ENCODE measurements at places on chromosomes 3 and 15.

DNA sequence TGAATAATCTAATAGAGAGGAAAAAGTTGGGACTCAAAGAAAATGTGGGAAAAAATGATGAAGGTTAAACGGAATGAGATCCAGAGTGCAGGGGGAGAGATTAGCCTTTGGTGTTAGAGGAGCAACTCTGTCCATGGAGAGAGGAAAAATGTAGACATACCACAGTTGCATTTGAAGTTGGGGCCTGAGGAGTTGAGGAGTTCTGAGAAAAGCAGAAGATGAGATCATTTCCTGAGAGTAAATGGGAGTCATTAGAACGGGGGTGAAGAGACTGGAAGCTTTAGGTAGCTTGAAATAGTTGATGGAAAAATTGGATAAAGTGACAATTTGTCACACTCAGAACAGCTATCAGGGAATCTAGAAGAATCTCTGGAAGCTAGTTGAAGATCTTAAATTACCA, 7.3 kb downstream of the CCR5AS start:
- no peak for DNase-seq

- DNase-seq: no peak
Observed at GRCh38 chr15:84919106-84919667, 34.7 kb downstream of the SLC28A1 start.

GRCh38 chr3:175386630-175387029, 527.5 kb downstream of the NAALADL2 start:
- DNase-seq: no peak

DNA sequence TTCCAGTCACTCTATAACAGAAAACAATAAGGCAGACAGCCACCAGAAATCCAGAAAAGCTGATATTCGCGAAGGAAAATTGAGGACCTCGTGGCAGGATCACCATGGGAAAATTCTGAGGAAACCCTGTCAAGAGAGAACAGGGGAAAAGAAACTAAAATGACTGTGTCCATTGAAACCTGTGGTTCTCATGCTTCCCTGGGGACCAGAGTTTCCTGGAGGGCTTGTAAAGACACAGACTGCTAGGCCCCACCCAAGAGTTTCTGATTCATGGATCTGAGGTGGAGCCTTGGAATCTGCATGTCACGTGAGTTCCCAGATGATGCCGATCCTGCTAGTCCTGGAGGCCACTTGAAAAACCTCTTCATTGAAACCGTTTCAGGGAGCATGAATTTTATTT, 420.5 kb downstream of the EPHB1 start:
- DNase-seq: no peak

GRCh38 chr3:187997490-187997889, 156.5 kb upstream of the LPP start:
- DNase-seq: no peak

GRCh38 chr15:39684233-39684632, 98.4 kb downstream of the FSIP1 start:
- no peak for DNase-seq

DNA sequence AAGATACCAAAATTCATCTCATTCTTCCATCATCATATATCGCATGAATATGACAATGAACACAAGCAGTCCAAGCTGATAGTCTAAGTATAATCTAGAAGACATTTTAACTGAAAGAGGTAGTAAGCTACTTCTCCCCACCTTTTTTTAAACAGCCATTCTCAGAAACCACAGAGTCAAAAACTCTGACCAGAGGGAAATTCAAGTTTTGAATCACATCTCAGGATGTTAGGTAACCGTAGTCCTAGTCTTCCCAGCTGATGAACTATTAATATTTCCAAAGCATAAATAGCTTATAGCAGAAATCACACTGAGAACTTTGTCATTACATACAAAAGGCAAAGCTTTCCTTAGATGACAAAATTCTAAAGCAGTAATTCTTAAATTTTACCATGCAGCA, 25.8 kb downstream of the NPTN start:
- DNase-seq: no peak

- no peak for DNase-seq
Observed at GRCh38 chr15:101718896-101719295, 5.4 kb downstream of the TARS3 start.

DNA sequence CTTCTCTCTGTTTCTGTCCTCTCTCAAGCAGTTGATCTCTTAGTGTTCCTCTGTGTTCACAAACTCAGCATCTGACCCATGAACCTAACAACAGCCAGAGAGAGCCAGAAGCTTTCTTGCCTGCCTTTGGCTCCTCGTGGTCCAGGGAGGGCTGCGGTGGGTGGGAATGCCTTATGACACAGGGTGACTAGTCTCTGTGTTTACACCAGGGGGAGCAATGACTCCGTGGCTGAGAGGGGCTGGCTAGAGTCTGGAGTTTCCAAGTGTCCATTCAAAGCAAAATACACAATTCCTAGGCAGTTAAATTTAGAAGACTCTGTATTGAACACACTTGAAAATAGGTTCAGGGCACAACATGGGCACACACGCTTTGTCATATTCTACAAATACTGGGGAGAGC, 370.0 kb upstream of the FRG2C start:
- DNase-seq: no peak

DNA sequence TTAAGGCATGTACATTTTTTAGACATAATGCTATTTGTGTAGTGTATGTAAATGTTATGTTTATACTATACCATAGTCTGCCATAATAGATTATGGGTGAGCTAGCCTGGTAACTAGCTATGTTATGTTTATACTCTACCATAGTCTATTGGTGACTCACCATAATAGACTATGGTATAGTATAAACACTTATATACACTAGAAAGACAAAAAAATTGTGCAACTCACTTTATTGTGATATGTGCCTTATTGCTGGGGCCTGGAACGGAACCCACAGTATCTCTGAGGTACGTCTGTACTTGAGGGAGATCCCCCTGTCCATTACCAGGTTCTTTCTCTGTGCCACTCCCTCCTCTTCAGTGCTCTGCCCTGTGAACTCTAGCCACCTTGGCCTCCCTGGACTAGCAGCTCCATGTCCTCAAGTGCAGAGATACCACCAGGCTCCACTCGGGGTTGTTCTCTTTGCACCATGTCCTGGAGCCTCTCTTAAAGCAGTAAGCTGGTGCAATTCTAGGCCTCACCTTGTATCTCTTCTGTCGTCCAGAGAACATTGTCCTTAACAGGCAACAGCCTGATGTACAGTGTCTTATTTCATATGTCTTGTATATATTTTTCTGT, 60.8 kb upstream of the PXYLP1 start:
- DNase-seq: no peak

DNA sequence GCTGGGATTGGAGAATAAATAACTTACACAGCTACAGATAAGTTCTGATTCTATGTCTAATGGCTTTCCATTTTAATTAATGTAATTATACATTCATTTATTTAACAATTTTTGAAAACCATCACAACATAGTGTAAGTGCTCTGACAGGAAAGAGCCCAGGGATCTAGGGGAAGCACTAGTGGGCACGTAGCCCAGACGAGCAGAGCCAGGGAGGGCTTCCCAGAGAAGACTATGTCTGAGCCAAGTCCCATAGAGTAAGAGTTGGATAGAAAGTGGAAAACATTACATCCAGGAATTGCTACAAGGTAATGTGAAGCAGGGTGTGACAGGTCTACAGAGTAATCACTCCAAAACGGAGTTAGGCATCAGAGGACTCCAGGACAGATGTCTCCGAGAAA, 2.9 kb upstream of the HGD start:
- DNase-seq: no peak

DNA sequence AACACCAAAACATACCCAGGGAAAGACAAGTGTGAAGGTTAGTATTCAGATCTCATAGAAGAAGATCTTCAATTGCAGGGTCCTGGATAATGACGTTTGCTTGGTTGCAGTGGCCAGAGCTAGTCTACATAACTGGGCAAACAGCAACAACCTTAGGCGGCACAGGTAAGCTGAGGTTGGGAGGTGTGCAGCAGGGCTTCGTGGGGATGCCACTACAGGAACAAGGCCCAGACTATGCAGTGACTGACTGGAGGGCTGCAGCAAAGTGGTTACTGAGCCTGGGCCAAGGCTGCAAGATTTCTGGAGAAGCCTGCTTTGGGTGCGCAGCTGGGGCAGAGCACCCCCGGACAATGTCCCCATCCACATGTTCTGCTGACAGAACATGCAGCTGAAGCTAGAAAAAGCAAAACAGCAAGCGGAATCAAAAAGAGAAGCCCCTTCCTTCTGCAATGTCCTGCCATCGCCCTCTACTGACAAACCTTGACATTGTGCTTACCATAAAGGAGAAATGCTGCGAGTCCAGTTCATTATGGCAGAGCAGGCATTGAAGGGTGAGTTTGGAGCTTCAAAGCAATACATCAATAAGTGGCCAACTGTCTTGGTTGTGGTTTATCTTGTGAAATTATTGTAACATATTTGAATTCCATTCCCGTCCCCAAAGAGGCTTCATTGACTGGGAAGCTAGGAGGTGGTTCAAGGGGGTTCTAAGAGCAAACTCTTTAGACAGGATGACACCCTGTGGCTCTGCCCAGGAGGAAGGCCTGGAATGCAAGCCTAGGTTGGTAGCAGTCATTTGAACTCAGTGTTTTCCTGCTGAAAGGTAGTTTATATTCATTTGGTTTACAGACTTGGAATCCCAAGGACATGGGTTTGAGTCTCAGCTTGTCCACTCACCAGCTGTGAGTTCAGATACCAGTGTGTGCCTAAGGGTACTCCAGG, 217.0 kb downstream of the PDCD6IP start:
- no peak for DNase-seq

DNA sequence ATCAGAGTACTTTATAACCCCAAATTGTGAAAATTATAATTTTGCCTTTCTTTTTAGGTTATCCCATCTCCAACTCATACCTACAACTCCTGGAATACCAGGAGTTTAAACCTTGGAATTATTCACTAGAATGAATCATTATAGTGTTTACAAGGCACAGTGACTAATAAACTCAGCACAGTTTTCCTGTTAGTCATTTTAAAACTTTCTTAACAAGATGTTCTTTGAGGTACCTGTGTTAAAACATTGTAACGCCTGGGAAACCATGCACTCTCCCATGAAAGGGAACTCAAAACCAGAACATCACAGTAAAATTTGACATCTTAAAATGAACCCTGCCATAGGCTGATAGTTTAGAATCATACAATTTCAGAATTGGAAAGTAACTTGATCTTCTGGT, 132.4 kb upstream of the OSTN start:
- no peak for DNase-seq

GRCh38 chr3:13879946-13880810, at the start of gene WNT7A:
Gene WNT7A, minus strand, starts transcription at chr3:13880071. Its CDS starts 255 bp downstream, at chr3:13879816.
- peak; percentile 55 for DNase-seq

GRCh38 chr3:30324587-30324986, 281.8 kb upstream of the TGFBR2 start:
- no peak for DNase-seq

DNA sequence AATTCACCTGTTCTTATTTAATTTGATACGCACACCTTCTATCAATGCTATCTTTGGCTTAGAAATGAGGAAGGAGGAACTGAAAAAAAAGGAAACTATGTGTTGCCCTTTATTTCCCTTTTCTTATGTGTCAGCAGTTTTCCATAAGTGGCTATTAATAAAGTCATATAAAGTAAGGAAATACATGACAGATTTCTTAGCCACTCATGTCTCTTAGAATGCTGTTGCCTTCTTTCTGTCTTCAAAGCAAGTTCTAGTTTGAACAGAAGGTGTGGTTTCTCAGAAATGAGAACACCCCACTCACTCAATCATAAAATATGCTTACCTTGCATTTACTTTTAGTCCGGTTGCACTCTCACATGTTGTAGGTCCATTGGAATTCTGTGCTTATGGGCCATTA, 640.5 kb upstream of the GRM7 start:
- no peak for DNase-seq

- DNase-seq: no peak
Observed at GRCh38 chr3:148173851-148174250, 523.9 kb upstream of the AGTR1 start.

- DNase-seq: no peak
Observed at GRCh38 chr3:87200060-87200647, 27.0 kb upstream of the CHMP2B start.

- DNase-seq: no peak
Observed at GRCh38 chr3:188772886-188773285, 398.9 kb upstream of the TPRG1 start.

DNA sequence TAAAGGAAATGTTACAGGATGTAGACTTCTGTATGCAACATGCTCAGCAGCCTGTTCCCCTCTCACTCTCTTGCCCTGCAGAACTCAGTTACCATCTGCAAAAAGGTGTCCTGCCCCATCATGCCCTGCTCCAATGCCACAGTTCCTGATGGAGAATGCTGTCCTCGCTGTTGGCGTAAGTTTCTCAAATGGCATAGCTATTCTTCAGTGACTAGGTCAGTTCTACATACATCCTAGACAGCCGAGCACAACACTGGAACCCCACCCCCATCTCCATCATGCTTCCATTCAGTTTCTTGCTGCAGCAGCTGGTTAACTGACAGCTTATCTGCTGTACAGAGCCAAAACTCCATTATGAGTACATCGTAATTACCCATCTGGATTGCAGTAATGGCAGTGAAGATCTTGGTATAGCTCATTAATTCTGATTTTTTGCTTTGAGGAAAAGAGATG, 4.5 kb downstream of the THBS1 start:
- no peak for DNase-seq

DNA sequence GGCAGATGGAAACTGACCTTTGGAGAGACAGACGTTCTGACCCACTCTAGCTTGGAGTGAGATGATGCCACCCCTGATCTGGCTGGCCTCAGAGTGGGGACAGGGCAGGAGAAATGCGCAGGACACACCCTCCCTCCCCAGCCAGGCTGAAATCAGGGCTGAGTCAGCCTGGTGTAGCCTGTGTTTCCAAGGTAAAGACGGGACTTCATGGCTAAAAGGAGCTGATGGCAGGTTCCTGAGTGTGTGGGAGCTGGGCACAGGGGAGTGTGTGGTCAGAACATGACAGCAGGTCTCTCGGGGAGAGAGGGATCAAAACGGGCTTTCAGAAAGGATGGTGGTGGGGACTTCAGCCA, 14.6 kb upstream of the POLG start:
- DNase-seq: no peak

- no peak for DNase-seq
Observed at GRCh38 chr3:59641169-59641899, 591.5 kb upstream of the CFAP20DC start.

GRCh38 chr3:197426121-197426566, 127.7 kb upstream of the DLG1 start:
- DNase-seq: no peak

- DNase-seq: no peak
Observed at GRCh38 chr3:155382396-155383042, 89.0 kb upstream of the STRIT1 start.

DNA sequence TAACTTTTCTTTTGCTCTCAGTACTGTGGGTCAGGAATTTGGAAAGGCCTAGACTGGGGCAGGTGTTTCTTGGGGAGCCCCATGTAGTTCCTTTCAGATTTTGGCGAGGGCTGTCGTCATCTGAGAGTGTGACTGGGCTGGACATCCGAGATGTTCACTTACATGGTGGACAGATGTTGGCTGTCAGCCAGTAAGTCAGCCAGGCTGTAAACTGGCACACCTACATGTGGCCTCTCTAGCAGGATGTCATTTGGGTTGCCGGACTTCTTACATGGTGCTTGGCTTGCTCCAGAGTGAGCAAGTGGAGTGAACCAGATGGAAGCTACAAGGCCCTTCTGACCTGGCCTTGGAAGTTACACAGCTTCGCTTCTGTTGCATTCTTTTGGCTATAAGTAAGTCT, 20.7 kb downstream of the TATDN2 start:
- DNase-seq: no peak

Data from stimulated activated CD4-positive, alpha-beta T cell treated with anti-CD3 and anti-CD28 coated beads, TNF-alpha, amount 100 ng/mL, for 4 hours (primary cell).